ENCODE measurements at places on chromosomes 5 and 9.

DNA sequence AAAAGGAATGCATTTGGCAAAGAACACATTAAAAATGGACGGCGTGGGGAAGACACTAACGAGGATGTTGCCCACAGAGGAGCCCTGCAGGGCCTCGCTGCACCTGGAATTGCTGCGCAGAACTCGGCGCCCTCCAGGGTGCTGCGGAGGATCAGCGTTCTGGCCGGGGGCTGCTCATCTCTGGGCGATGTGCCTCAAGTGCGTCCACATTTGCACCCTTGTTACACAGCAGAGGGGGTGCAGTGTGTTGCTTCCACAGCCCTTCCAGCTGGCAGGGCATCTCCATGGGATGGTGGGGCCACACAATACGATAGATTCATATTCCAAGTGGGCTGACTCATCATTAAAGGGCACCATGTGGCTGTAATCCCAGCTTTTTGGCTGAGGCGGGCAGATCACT is 63.1 kb downstream of the AK8 start:
- no peak for DNase-seq

DNA sequence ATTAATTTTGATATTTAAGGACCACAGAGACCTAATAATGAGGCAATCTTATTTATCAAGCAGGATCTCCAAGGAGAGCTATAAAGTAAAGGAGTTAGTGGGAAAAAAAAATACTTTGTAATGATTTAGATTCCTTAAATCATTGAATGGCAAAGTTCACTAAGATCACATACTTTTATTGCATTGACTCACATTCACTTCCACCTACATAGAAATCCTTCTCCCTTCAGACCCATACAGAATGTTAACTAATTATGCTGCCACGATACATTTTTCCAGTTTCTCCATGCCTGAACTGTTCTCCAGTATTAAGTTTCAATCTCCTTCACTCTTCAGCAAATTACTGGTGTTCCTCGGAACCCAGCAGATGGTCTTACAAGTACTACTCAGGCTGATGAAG is 388.7 kb downstream of the EFNA5 start:
- no peak for DNase-seq

GRCh38 chr5:93794954-93795353 is 53.6 kb upstream of the POU5F2 start:
- no peak for DNase-seq

DNA sequence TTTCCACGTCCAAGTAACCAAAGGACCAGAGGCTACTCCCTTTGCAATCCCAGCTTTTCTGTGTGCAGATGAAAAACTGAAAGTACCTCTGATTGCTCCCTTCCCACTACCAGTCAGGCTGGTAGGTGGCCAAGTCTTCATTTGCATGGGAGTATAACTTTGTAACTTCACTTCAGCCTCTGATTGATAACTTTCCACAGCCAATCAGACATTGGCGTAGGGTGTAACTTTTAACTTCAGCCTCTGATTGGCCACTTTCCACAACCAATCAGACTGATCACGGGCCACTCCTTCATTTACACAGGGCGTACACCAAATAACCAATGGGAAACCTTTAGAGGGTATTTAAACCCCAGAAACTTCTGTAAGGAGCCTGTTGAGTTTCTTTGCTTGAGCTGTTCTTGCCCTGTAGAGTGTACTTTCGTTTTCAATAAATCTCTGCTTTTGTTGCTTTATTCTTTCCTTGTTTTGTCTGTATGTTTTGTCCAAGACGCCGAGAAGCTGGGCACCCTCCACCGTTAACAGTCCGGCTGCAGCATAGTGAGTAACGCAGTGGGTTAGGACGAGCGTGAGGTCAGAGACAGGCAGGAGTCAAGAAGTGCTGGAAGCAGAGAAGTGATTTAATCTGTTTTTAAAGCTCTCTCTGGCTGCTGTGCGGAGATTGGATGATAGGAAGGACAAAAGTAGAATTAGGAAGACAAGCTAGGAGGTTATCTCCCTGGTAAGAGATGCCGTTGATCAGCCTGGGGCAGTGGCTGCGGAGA is 3.5 kb upstream of the EXOSC2 start:
- no peak for DNase-seq

DNA sequence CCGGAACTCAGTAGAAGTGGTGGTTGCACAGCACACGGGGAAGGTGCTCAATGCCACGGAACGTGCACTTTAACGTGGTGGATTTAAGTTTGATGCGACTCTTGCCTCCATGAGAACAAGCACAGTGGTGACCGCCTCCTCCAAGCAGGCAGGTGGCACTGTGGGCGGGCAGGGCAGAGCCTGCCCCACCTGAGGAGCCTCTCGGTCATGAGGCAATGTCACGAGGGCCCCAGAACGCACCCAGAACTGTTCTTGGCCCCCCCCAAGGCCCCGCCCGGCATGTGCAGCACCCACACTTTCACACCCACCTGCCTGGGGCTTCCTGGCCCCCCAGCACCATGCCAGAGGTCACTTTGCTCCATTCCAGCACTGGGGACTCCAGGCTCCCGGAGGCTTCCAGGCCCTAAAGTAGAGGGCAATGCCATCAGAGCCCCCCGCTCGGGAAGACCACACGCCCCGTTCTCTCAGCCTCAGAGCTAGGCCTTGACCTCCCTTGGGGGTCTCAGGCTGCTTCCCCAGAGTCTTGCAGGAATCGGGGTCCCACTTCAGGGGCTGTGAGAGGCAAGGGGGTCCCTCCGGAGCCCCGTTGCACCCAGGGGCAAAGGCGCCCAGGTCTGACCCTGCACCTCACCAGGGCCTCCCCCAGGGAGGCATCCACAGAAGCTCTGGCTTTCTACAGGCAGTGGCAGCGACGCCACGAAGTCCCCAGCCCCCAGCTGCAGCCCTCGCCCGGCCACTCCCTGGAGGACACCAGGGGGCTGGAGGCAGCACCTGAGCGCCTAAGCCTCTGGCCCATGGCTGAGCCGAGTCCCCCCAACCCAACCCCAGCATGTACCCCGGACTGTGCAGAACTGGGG is 14.0 kb downstream of the CCDC187 start:
- DNase-seq, result no peak

DNA sequence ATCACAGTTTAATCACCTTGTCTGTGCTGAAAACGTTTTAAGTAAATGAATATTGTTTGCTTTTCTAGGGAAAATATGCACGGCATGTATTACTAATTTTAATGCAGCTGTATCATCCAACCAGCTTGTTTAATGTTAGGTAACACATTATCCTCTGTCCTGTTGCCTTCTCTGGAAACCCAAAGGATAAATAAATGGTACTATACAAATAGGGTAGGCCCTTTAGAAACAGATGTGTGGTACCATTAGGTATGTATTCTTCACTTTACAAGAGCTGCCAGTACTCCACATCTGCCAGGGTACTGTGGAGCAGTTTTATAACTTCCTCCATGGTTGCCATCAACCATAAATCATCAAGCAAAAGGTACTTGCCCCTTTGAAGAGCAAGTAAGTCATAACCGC is 42.9 kb downstream of the FAF2 start:
- no peak for DNase-seq

GRCh38 chr5:135973323-135974020 is 18.7 kb upstream of the LECT2 start:
- no peak for DNase-seq

DNA sequence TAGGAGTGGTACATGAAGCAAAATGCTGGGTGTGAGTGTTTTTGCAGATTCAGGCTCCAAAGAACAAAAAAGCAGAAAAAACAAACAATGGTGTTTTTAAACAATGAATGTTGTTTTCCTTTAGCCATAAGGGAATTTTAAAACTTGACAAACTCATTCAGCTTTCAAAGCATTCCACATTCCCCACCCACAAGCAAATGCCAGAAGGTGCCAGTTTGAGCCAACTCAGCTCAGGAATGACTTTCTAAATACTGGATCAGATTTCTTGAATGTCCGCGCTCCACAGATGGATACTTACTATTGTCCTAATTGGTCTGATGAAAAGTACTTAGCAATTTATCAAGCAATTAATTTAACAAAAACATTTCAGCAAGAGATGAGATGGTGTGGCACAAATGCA is 12.9 kb upstream of the MOB3B start:
- DNase-seq, result no peak

DNA sequence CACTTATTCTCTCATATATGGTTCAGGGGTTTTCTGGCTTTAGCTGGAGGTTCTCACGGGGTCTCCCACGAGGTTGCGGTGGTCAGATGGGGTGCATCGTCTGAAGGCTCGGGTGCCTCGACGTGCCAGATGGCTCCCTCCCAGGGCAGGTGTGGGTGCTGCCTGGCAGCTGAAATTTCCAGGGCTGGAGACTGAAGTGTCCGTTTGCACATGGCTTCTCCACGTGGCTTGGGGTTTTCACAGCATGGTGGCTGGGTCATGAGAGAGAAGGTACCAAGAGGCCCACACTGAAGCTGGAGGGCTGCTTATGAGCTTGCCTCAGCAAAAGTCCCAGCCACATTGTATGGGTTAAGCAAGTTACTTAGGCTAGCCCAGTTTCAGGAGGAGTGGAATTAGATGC is 218.6 kb downstream of the AGTPBP1 start:
- no peak for DNase-seq

DNA sequence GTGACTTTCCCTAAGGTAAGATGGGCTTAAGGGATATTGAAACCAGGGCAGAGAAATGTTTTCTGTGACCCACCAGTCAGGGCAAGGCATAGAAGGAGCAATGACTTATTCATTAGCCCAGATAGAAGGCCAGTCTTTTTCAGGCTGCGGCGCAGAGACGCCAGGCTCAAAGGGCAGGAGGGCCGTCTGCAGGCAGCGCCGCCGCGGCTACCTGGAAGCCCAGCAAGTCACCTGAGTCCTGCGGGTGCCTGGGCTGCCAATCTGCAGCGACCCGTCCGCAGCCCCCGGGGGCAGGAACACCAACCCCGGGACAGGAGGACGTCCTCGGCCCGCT is 322 bp upstream of the SH3GL2 start:
- DNase-seq, result no peak

DNA sequence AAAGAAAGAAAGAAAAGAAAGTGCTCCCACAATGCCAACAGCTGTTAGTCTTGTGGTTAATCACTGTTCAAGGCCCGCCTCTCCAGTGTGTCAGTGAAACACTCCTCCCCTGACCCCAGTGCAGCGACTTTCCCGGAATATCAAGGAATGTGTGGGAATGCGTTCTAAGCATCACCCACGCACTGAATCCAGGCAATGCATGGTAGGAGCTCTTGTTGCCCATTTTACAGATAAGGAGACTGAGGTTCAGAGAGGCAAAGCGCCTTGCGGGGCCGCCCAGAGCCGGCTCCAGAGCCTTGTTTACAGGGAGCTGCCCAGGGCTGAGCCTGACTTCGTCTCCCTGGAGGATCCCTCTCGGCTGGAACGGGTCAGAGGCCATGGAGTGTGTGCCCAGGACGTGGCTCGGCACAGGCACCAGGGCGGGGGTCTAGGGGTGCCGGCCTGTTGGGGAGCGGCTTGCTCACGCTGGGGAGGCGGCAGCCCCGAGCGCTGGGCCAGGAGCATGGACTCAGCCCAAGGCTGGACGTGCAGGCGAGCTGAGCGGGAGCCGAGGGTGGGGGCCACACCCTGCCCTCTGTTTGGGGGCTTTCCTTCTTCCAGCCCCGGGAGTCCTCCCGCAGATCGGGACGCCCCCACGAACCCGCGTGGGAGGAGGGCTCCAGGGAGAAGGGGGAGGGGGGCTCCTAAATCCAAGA is 823 bp downstream of the ST6GALNAC6 start:
- no peak for DNase-seq

GRCh38 chr9:4061717-4062116 is 238.2 kb downstream of the GLIS3 start:
- DNase-seq, result no peak

GRCh38 chr9:77882294-77882693 is 149.3 kb downstream of the GNAQ start:
- no peak for DNase-seq

DNA sequence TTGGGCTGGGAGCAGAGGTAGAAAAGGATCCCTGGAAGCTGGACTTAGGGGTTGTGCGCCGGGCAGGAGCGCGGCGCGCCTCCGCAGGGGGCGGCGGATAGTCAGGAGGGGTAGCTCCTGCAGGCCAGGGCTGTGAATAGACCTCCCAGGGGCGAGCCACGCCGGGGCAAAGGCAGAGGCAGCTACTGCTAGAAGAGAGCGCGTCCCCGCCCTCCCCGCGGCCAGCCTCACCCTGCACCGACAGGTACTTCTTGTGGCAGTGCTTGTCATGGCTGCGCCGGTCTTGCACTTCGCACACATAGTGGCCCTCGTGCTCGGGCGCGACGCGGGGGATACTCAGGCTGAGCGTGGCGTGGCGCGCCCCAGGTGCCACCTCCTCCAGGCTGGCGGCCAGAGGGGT is 28.1 kb downstream of the FLT4 start:
- no peak for DNase-seq

- no peak for DNase-seq
Observed at GRCh38 chr9:131618071-131618479, 72.8 kb downstream of the PRRT1B start.

GRCh38 chr5:177434437-177434836 is 8.0 kb downstream of the GRK6 start:
- DNase-seq, result no peak

GRCh38 chr5:41094871-41095270 is 23.7 kb upstream of the MROH2B start:
- DNase-seq, result no peak

DNA sequence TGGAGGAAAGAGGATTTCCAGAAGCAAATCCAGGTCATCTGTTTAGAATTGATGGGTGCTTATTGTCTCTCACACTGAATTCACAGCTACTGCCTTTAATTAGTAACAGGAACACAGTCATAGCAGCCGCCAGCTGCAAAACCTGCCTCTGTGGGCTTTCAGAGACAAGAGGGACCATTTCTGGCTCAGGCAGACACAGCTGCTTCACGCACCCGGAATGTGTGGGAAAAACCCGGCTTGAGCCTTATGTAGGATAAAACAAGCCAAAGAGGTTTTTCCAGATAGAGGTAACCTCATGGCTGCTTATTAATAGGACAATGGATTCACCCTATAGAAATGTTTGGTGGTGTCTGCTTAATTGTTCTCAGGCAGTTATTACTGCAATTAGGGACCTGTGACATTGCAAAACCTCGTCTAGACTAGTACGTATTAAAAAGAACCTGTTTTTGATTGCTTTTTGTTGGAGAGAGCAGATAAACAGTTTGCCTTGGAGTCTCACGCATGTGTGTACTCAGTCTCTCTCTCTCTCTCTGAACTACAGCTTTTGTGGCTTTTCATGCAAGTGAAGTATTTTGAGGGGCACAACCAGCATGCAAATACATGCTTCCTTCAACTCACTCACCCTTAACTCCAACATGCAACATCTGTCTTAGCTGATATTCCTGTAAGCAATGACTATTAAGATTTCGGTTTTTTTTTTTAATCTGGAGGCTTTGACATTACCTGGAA is 302.7 kb downstream of the PLK2 start:
- DNase-seq, result no peak

- DNase-seq, result no peak
Observed at GRCh38 chr9:110578575-110579033, 937 bp downstream of the SVEP1 start.

DNA sequence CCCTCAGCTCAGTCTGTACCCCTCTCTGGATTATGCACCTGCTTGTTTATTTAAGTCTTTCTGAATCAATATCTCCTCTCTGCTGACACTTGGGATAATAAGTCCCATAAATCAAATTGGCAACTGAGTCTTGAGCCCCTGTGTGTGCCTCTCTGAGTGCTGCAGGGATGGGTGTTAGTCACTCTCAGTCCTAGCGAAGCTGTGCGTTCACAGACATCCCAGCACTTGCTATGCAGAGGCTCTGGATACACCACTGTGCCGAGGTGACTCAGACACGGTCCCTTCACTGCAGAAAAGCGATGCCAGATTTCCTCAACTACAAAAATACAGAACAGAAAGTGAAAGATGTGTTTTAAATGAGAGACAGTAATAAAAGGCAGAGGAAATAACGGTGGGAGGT is 4.1 kb upstream of the KCNMB1 start:
- DNase-seq, result no peak

- no peak for DNase-seq
Observed at GRCh38 chr9:87657190-87657589, 68.7 kb upstream of the CTSL start.

- no peak for DNase-seq
Observed at GRCh38 chr9:127915801-127916719, 781 bp downstream of the ST6GALNAC4 start.

All from activated T-helper 9 cell treated with anti-CD3 and anti-CD28 coated beads, Interleukin-2, amount 50 U/mL, for 16 hours (primary cell).